ENCODE measurements at places on chromosomes 4 and X.

DNA sequence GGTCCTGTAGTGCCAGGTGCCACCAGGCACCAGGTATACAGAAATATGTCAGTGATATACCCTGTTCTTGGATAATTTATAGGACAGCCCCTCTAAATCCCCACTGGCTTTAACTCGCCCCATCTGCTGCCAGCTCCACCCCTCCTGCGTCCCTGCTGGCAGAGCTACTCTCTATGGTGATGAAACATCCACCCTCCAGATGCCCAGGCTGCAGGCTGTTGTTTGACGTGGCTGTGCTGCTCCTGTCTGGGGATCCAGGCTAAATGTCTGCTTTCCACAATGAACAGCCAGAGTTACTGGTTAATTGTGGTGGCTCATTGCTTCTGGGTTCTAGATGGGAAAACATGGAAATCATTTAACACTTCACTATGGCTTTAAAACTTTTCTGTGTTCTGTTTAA lies 12.9 kb downstream of the NHSL2 start:
- DNase-seq = no peak

- DNase-seq = no peak
These were observed 201.8 kb downstream of the SOWAHB start for GRCh38 chr4:76696109-76696508.

DNA sequence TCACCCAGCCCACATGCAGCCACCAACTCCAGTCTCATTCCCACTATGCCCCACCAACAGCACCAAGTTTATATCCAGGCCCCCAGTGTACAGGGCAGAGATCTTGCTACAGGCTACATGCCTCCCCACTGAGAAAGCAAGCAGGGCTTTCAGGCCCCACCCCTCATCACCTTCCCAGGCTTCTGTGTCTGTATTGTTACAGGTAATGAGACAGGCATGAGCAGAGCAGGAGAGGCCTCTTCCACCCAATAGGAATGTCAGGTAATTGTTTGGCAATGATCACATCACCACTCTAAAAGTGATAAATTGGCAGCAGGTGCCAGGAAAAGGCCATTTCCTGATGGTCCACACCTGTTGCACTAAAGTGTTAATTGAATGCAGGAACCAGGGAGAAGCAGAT lies 102.5 kb downstream of the ZNF518B start:
- no peak for DNase-seq

DNA sequence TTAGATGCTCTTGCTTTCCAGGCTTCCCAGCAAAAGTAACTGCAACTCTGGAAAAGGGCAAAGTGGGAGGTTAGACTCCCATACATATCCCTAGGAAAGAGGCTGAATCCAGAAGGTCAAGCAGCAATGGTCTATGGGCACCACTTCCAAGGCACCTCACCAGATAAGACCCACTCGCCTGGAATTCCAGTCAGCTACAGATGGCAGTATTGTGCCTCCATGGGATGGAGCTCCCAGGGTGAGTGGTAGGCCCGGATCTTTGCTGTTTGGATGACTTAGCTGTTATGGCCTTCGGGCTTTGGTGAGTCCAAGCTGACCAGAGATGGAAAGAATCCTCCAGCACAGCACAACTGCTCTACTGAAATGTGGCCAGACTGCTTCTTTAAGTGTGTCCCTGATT lies 688.0 kb downstream of the PCDH19 start:
- no peak for DNase-seq

- DNase-seq = no peak
These were observed 230.9 kb downstream of the C4orf33 start for GRCh38 chr4:129326571-129327460.

DNA sequence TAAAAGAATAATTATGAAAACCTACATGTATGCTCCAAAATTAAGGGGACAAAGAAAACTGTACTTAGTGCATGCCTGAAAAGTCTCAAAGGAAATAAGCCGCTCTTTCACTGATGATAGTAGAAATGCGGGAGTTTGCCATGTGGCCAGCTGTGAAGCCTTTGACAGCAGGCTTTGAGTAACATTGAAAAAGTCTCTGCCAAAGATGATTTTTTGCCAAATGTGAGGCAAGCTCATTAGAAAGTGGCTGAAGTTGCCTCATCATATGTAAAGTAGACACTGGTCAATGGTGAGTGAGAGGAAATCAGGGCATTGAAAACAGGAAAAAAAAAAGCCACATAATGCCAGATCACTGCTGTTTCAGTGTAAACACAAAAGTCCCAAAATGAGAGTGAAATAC lies 2360.1 kb downstream of the PCDH7 start:
- no peak for DNase-seq

GRCh38 chr4:83626245-83626836 lies 90.4 kb downstream of the GPAT3 start:
- no peak for DNase-seq

- DNase-seq = no peak
These were observed 8.0 kb downstream of the SUPT20HL2 start for GRCh38 chrX:24305905-24306304.
